ENCODE measurements at places on chromosomes 6 and 20. TPM values are rescaled to one million over a fixed set of nuclear protein-coding genes. Genes with fewer than 3 reads are reported as not detected.

EBF4 gene
- 1.9 TPM for total RNA-seq

CGA gene
- total RNA-seq = not detected

TPMT gene
- 53.4 TPM for total RNA-seq

FAXC gene
- total RNA-seq = 0.73 TPM

SSTR4 gene
- total RNA-seq = not detected

RSPO4 gene
- not detected for total RNA-seq

TSBP1 gene
- not detected for total RNA-seq

DYNLT2 gene
- 1.6 TPM for total RNA-seq

FAM217A gene
- total RNA-seq = not detected

KCNQ5 gene
- 0.47 TPM for total RNA-seq

ZNF341 gene
- total RNA-seq = 4.9 TPM

HLA-DOA gene
- total RNA-seq = 0.92 TPM

SNX5 gene
- total RNA-seq = 95.3 TPM

MACROD2 gene
- 6.6 TPM for total RNA-seq

TLDC2 gene
- 25.2 TPM for total RNA-seq

APOBEC2 gene
- not detected for total RNA-seq
